ENCODE measurements at places on chromosomes 12 and 14.

DNA sequence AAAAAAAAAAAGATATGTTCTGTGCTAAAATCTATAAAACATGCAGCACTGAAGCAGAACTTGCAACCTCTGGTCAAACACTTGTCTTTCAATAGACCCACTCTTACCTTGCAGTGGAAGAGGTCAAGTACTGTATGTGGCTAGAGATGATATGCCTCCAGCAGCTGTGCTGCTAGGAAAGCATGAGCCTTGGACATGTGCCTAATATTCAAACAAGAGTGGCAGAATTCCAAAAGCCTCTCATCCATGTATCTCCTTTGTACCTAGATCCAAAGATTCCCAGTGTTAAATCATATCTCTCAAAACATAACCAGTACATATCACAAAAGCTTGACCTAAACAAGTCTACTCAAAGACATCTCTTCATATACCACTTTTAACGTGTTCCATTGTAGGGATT lies 105.0 kb upstream of the CPNE8 start:
- no peak for DNase-seq

GRCh38 chr14:101405171-101405883 lies 156.0 kb upstream of the DIO3 start:
- DNase-seq: no peak

DNA sequence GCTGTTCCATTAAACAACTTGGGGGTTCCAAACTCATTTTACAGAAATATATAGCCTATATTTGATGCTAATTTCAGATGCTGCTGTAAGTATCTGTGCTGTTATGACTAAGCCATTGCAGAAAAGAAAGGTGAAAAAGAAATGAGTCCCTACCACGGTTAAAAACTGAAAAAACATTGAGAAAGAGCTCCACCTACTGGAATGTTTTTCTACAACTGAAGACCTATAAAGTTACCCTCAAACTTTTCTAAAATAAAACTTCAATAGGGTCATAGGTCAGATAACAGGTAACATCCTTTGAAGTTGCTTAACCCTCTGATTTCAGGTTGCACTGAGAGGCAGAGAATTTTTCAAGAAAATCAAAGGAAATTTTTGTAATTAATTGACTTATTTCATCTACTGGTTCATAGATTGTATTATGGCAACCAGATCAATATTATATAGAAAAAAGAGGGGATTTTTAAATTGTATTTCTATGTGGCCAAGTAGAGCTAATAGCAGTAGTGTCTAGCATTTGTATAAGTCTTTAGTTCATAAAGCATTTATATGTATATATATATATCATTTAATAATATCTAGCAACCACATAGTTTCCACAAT lies 279.9 kb downstream of the RPS29 start:
- DNase-seq: no peak

GRCh38 chr12:10501030-10501429 lies 4.7 kb upstream of the EIF2S3B start:
- no peak for DNase-seq

DNA sequence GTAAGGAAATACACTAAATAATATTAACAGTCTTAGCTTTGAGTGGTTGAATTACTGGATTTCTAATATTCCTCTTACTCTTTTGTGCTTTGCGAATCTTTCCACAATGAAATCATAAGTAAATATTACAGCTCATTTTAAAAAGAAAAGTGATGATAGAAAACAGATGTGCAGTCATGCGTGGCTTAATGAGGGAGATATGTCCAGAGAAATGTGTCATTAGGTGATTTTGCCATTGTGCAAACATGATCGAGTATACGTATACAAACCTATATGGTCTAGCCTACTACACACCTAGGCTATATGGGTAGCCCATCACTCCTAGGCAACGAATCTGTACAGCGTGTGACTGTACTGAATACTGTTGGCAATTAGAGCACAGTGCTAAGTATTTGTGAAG lies 59.3 kb downstream of the SLC15A5 start:
- DNase-seq: no peak

GRCh38 chr12:46944088-46944487 lies 118.3 kb upstream of the SLC38A4 start:
- no peak for DNase-seq

DNA sequence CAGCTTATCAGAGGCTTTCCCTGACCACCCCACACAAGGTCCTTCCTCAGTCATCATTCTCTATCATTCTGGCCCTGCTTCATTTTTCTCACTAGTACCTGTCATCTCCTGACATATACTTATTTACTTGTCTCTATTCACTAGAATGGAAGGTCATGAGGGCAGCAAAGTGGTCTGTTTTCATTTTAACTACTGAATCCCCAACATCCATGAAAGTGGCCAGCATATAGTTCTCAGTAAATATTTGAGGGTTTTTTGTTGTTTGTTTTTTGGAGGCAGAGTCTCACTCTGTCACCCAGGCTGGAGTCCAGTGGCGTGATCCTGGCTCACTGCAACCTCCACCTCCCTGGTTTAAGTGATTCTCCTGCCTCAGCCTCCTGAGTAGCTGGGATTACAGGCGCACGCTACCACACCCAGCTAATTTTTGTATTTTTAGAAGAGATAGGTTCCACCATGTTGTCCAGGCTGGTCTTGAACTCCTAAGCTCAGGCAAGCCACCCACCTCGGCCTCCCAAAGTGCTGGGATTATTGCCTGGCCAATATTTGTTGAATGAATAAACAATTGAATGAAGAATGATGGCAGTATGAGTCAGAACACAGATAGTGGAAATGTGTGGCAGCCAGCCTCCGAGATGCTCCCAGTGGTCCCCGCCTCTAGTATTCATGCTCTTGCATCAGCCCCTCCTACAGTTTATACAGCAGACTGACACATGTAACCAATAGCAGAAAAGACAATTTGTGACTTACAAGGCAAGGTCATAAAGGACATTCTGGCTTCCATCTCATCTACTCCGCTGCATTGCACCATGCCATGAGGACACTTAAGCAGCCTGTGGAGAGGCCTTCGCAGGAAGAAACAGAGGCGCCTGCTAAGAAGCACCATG lies 7.0 kb upstream of the ANO6 start:
- no peak for DNase-seq

DNA sequence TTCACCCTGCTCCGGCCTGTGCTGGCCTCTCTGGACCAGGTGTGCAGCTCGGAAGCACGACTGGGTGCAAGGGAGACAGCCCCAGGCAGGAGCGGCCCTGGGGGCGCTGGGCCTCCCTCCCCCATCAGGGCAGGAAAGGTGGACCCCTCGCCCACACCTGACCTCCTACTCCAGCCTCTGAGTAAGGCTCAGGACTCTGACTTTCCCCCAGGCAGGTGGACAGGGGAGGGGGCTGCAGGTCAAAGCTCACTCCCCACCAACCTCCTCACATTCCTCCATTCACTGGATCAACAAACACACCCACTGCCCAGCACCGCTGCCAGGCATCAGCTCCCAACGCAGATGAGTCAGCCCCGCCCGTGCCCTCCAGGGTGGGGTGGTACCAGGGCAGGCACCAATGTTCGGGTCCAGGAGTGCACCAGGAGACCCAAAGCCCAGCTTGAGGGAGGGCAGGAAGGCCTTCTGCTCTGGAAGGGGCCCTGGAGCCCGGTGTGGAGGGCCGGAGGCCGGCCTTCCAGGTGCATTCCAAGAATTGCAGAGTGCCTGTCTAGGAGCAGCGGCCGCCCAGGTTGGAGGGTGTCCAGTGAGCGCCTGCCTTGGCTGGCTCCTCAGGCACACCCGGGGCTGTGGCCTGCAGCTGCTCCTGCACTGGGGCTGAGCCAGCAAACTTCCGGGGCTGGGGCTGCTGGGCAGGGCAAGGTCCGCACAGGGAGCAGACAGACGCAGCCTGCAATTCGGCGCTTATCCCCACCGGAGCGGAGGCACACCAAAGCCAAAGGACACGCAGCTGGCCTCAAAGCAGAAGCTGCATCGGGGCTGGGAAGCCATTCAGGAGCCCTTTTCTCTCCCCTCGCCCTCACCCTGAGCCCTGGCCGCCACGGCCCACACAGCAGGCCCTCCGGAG lies 1.6 kb upstream of the INF2 start:
- DNase-seq: no peak

DNA sequence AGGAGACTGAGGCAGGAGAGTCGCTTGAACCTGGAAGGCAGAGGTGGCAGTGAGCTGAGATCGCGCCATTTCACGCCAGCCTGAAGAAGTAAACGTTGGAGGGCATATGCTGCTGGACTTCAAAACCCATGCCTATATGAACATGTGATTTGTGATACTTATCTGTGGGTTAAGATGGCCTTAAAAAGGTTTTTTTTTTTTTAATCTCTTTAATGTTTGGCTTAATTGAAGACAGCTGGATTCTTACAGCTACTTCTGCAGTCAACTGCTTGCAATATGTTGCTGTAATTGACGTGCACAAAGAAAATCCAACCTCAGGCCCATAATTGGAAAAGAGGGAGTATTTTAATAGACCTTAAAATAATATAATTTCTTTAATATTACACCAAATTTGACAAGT lies 1.5 kb upstream of the B3GNT4 start:
- no peak for DNase-seq

GRCh38 chr12:96248136-96248931 lies 54.2 kb downstream of the ELK3 start:
- DNase-seq: no peak

GRCh38 chr14:104399432-104400155 lies 180.0 kb upstream of the C14orf180 start:
- no peak for DNase-seq

- DNase-seq: no peak
These were observed 61.8 kb downstream of the FBXL14 start for GRCh38 chr12:1532375-1533165.

- no peak for DNase-seq
These were observed 505.9 kb downstream of the MED13L start for GRCh38 chr12:115771601-115772000.

GRCh38 chr14:77335576-77335975 lies 14.7 kb downstream of the GSTZ1 start:
- DNase-seq: no peak

GRCh38 chr12:98727196-98727595 lies 82.1 kb downstream of the APAF1 start:
- no peak for DNase-seq

GRCh38 chr12:462936-463705 lies 3.4 kb downstream of the B4GALNT3 start:
- DNase-seq: no peak

DNA sequence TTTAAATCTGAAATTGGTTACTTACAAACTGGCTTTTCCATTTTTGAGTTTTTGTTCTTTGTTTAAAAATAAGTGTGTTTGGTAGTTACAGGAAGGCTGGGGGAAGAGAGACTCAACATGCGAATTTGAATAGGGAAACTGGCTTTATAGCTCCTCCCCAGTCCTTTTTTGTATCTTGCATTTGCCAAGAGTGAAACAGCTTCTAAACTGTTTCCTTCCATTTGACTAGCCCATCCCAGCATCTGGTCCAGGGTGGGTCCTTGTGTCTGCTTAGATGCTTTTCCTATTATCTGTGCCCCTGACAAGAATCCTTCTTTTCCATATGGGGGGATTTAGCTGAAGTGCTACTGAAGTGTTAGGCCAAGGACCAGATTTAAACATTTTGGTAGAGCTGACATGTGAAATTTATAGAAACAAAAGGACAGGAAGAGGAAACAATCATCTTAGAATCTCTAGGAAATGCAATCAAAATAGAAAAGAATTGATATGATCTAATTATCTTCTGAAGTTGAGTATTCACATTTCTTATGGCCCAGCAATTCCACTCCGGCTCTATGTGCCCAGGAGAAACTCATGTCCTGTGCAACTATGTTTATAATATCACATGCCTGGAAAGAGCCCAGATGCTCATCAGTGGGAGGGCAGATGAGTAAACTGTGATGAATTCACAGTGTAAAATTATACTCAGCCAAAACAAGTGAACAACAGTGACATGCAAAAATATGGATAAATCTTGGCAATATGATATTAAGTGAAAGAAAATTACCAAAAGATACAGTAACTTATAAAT lies 7.4 kb downstream of the SMOC1 start:
- DNase-seq: no peak

DNA sequence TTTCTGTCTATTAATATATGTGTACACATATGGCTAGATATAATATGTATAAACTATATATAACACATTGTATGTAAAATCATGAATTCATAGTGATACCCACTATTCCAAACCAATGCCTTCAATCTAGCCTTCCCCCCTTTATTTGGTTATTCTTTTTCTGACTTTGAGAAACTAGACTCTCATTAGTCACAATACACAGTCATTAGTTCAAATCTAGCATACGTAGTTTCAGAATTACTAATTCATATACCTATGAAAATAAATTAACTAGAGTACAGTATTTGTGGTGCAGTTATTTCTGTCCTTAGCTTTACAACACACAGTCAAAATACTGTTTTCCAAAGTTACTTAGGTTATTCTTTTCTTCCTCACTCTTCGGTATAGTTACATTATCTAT lies 268.2 kb downstream of the DPF3 start:
- no peak for DNase-seq

- DNase-seq: peak; percentile 51
These were observed at the start of gene NDRG2 for GRCh38 chr14:21024585-21025370. TSS of gene NDRG2 (minus strand) at chr14:21025061. CDS start at chr14:21023315, 1,746 bp downstream.

- no peak for DNase-seq
These were observed 152.1 kb downstream of the DUSP6 start for GRCh38 chr12:89200217-89200616.

- no peak for DNase-seq
These were observed 65.6 kb downstream of the TESC start for GRCh38 chr12:117033382-117034221.

All from stimulated activated CD4-positive, alpha-beta T cell treated with anti-CD3 and anti-CD28 coated beads, Interleukin-1b, Interleukin-23, amount 100 ng/mL, for 1 hour (primary cell).